Fibroblast of the aortic adventitia (primary cell): ENCODE measurements at places on chromosomes 12 and 14. TPM values are rescaled to one million over a fixed set of nuclear protein-coding genes. Genes with fewer than 3 reads are reported as not detected.

Gene TAS2R30
- total RNA-seq = 6.9 and 16.4 TPM in 2 replicates

- DNase-seq = peak; percentile 8
Measured at GRCh38 chr12:126424696-126425095, 1359.5 kb downstream of the AACS start.

- no peak for DNase-seq
Measured at GRCh38 chr14:60184905-60185555, 19.8 kb upstream of the DHRS7 start.

Gene RTL1
- total RNA-seq = not detected in 2 replicates

DNA sequence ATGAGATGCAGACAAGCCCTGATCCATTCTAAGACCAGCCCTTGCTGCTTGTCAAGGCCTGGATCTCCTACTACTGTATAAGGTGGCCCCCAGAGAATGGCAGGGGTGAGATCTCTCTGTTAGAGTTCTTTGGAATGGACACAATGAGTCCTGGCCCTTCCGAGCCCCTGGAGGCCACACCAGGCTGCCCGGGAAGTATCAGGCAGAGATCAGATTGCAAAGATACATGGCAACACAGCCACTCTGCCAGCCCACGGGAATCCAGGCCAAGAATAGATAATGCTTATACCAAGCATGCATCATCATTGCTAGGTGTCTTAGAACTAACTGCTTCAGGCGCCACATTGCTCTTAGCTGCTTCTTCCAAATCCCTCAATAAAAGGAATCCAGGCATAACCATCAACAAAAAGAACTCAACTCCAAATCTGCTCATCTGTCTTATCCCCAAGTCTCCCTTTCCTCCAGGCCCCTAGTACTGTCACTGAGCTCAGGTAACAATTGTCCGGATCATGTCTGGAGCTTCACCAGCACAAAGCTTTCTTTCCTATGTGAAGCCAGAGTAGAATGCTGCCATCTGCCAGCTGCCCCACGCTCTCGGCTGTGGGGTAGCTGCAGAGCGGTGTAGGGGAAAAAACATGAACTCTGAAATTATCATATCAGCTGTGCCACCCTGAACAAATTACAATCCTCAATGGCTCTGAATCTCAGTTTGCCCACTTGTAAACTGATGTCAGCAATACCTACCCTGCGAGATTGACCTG, 5.5 kb upstream of the VASH1 start:
- DNase-seq = no peak

Gene HCFC2
- total RNA-seq = 28.3 and 30.5 TPM in 2 replicates

DNA sequence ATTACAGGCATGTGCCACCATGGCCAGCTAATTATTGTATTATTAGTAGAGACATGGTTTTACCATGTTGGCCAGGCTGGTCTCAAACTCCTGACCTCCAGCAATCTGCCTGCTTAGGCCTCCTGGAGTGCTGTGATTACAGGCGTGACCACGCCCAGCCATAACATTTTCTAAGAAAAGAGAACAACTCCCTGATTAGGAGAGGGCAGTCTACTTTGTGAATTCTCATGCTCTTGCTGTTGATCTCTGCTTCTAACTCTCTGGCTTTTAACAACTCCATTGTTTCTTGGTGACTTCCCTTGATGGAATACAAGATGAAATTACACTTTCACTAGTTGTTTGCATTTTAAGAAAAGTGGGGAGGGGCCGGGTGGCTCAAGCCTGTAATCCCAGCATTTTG, 33.6 kb downstream of the SSH1 start:
- DNase-seq = peak; percentile 58

DNA sequence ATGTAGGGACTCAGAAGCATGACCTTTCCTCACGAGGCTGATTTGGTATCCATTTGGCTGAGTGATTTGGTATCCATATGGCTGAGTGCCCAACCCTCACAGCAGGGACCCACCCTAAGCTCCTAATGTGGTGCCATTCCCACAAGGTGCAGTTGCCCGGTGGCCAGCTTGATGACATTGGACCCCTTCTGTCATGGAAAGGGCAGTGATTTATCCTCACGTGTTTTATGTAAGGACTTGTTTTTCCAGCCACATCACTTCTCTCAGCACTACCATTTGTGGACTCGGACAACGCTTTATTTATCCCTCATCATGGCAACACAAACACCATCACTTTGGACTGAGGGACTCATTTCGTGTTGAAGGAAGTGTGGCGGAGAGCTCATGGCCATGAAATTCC, 8.5 kb upstream of the CDC42BPB start:
- no peak for DNase-seq

DNA sequence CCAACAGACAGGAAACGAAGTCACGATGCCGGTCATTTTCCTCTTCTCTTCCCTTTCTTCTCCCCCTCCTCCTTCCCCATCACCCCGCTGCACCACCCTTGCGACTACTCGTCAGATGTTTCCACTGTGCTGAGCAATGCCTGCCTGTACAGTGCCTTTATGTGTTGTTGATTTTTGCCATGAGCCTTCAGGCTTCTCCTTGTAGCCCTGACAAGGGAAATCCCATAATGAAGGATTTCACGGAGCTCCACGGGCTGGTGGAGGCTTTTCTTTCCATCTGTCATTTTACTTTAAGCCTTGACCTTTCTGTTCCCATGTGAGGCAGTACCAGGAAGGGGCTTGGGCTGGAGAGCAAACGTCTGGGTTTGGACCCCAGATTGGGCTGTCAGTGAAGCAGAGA, 28.7 kb upstream of the CCND2 start:
- no peak for DNase-seq

- no peak for DNase-seq
Measured at GRCh38 chr12:27952510-27952909, 20.0 kb downstream of the PTHLH start.

Gene SLC6A13
- not detected in 2 replicates for total RNA-seq

- peak; percentile 66 for DNase-seq
Measured at GRCh38 chr12:113322343-113322742, 12.6 kb downstream of the SLC8B1 start.

DNA sequence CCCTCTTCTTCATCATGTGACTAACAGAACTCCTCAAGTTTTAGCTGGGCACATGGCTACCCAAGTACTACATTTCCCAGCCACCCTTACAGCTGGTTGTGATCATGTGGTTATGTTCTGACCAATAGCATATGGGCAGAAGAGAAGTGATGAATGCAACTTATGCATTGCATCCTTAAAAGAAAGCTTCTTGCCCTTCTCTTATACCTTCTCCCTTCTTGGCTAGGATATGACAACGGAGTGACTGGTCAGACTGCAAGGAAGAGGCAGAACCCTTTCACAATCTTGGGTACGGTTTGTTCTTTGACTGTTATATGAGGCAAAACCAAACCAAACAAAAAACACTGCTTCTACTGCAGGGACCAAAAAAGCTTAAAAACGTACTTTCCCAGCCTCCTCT, 66.5 kb upstream of the MAX start:
- DNase-seq = peak; percentile 77

Gene SYNDIG1L
- not detected in 2 replicates for total RNA-seq

Gene SYCP3
- 0.18 and 0.82 TPM in 2 replicates for total RNA-seq

GRCh38 chr12:50246873-50247612, 36.3 kb downstream of the LIMA1 start:
- peak; percentile 98 for DNase-seq

DNA sequence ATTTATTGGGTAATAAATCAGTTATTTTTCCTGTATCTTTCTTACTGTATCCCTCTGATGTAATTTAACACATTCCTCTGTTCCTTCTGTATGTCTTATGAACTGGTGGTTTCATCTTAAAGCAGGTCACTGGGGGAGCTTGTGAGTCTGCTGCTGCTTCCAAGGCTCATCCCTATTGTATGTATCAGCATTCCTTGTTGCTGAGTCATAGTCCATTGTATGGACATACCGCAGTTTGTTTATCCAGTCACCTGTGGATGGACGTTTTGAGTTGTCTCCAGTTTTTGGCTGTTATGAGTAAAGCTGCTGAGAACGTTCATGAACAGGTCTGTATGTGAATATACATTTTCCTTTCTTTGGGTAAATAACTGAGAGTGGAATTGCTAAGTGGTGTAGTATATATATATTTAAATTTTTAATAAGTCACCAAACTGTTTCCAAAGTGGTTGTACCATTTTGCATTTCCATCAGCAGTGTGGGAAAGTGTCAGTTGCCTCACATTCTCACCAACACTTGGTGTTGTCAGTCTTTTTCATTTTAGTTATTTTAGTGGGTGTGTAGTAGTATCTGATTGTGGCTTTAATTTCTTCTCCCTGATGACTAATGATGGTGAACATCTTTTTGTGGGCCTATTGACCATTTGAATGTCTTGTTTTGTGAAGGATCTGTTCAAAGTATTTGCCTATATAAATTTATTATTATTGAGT, 82.7 kb downstream of the BEGAIN start:
- DNase-seq = peak; percentile 11

Gene ST8SIA1
- total RNA-seq = 4.6 and 13.7 TPM in 2 replicates

- no peak for DNase-seq
Measured at GRCh38 chr12:104602406-104602805, 145.7 kb downstream of the CHST11 start.

Gene CLEC4D
- not detected in 2 replicates for total RNA-seq

- peak; percentile 32 for DNase-seq
Measured at GRCh38 chr12:43728117-43728516, 30.5 kb downstream of the PUS7L start.

Gene DACT1
- total RNA-seq = 13.6 and 23.0 TPM in 2 replicates

DNA sequence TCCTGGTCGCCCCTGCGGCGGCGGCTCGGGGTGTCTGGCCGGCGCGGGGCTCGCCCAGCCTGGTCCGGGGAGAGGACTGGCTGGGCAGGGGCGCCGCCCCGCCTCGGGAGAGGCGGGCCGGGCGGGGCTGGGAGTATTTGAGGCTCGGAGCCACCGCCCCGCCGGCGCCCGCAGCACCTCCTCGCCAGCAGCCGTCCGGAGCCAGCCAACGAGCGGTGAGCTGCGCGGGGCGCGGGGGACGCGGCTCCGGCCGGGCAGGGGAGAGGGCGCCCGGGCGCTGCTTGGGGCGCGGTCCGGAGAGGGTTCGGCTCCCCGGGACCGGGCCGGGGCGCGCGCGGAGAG, at the start of gene LGALS3:
Gene LGALS3 (plus strand): TSS at position 167 of the 342 bp plus-strand sequence. CDS start 8,122 bp downstream, outside the sequence.
- peak; percentile 56 for DNase-seq

Gene DNAI7
- total RNA-seq = 0.18 and 4.2 TPM in 2 replicates

GRCh38 chr12:73414926-73415325, 1122.7 kb upstream of the ATXN7L3B start:
- DNase-seq = no peak

GRCh38 chr14:96055065-96055752, 16.0 kb downstream of the C14orf132 start:
- no peak for DNase-seq

Gene ARMH4
- total RNA-seq = 4.2 and 13.2 TPM in 2 replicates

GRCh38 chr12:102481705-102482425, 1.5 kb upstream of the IGF1 start:
- no peak for DNase-seq

Gene PRH2
- total RNA-seq = not detected in 2 replicates

DNA sequence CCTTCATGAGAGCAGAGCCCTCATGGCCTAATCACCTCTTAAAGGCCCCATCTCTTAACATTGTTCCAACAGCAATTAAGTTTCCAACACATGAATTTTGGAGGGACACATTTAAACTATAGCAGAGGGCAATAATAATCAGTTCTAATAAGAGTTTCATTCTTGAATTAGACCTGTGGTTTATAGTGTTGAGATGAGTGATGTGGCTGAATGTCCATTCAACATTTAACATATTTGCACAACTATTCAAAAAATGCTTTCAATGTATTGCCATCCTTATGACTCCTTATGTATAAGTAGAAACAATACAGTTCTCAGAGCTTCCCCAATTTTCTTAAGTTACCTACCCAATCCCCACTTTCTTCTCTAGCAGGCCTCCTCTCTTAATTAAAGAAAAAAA, 21.5 kb downstream of the KLHL28 start:
- DNase-seq = no peak

DNA sequence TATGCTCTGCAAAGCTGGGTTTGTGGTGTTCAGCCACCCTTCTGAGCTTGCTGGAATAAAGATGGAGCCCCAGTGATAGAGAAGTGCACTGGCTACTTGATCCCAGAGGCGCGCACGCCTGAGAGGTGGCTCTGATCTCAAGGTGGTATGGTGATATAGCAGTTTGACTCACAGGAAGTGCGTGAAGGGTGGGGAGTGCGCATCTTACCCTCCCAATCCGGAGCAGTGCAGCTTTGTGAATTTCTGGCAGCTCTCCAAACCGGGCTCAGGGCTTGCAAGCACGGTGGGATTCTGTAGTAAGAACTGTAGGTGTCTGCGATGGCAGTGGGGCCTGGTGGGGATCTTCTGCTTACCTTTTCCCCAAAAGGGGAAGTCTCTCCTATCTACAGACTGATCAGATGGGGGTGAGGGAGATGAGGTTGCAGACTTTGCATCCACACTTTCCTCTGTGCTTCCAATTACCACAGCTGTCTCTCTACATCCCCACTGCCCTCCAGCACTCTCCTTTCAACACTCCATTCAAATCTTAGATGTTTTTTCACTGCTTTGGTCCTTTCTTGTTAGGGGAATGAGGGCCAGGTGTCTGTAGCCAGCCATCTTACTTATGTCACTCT, 197.4 kb upstream of the SLC38A2 start:
- no peak for DNase-seq

DNA sequence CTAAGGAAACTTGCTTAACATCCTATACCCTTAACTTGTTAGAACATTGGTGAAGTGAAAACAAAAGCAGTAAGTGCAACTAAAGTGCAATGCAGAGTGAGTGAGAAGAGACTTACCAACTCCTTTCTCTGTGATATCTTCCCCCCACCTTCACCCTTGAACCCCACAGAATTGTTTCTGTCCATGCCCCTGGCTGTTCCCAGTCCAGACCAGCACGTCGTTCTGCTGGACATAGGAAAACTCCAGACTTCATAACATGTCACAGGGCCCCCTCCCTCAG, 91.9 kb downstream of the DAD1 start:
- DNase-seq = no peak

Gene KRT7
- total RNA-seq = 1.4 and 20.0 TPM in 2 replicates

Gene NANOG
- under 0.01 and 0.16 TPM in 2 replicates for total RNA-seq

- DNase-seq = no peak
Measured at GRCh38 chr12:123478762-123479161, 20.8 kb downstream of the SNRNP35 start.

Gene C12orf43
- total RNA-seq = 12.7 and 17.8 TPM in 2 replicates

Gene IKBIP
- 51.5 and 67.4 TPM in 2 replicates for total RNA-seq

- no peak for DNase-seq
Measured at GRCh38 chr12:53230108-53230845, 1.7 kb downstream of the RARG start.

DNA sequence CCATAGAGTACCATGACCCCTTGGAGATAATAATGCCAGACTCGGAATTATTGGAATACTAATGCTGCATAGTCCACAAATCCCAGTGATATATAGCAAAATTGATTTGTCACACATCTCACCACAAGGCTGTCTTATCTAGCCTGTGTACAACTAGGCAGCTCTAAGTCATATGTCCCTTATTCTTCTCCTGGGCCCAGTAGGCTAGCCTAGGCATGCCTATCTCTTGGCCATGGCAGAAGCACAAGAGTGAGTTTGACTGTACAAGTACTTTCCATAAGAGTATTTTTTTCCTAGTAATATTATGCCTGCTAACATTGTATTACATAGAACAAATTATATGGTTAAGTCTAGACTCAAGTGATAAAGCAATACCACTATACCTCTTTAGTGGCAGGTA, 1122.1 kb upstream of the SEL1L start:
- no peak for DNase-seq

- DNase-seq = no peak
Measured at GRCh38 chr12:115791331-115791730, 486.2 kb downstream of the MED13L start.

Gene NXPH4
- total RNA-seq = 1.9 and 2.4 TPM in 2 replicates

Gene TMED10
- total RNA-seq = 143 and 373 TPM in 2 replicates
